ENCODE measurements at places on chromosomes 5 and 9.

DNA sequence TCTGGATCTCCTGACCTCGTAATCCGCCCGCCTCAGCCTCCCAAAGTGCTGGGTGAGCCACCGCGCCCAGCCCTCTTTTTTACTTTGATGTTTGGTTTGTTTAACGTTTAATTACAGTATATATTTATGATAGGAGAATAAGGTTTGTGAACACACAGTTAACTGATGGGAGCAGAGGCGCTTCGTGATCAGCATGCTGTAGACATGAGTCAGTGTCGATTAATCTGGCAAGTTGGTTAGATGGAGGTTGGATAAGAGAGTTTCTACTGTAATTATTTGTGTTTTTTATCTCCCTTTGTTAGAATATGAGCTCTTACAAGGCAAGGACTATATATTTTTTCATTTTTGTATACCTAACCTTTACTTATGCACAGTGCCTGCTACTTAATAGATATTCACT lies 14.3 kb downstream of the ATG10 start:
- DNase-seq = no peak

DNA sequence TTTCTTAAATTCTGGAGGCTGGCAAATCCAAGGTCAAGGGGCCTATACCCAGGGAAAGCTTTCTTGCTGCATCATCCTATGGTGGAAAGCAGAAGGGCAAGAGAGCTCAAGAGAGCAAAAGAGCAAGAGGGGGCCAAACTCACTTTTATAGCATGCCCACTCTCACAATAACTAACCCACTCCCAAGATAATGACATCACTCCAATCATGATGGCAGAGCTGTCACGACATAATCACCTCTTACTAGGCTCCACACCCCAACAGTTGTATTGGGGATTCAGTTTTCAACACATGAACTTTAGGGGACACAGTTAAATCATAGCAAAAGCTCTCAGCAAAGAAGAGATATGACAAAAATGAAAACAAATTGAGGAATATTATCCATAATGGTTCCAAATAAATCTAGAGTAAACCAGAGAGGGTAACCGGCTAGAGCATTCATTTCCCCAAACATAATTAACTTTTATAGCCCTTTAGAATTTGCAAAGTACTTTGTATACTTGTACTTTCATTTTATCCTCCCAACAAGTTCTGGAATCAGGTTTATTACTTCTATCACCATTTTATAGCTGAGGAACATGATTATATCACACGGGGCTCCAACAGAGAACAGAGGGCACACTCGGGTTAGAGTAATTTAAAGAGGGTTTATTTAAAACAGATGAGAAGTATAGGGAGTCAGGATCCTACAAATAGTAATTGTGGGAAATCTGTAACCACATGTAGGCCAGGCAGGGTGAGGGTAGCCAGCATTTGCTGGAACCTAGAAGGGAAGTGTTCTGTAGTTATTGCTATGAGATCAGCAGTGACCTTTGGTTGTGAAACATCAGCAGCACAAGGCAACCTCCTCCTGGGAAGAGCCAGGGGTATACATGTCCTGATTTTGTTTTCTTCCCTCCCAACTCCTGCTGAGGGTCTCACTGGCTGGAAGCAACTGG lies 7.2 kb upstream of the TARS1 start:
- no peak for DNase-seq

DNA sequence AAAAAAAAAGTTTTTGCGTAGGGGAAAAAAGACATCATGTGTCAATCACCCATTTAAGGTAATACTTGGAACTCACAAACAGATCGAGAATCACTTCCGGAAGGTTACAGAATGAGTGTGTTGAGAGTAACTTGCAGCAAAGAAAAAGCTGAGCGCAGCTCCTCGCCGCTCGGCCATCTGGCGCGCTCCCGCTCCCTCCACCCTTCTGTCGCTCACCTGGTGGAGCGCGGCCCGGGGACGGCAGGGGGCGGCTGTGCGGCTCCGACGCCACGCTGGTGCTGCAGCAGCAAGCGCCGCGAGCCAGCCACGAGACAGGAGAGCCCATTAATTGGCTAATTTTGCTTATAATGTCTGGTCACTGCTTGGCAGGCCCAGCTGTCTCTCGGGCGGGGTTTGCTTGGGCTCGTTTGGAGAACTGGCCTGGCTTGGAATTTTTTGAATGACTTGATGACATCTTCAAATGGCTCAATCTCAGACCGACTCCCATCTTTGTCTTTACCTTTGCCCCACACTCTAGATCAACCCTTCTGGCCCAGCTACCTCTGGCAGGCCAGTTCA lies 601.8 kb downstream of the CCDC171 start:
- no peak for DNase-seq

DNA sequence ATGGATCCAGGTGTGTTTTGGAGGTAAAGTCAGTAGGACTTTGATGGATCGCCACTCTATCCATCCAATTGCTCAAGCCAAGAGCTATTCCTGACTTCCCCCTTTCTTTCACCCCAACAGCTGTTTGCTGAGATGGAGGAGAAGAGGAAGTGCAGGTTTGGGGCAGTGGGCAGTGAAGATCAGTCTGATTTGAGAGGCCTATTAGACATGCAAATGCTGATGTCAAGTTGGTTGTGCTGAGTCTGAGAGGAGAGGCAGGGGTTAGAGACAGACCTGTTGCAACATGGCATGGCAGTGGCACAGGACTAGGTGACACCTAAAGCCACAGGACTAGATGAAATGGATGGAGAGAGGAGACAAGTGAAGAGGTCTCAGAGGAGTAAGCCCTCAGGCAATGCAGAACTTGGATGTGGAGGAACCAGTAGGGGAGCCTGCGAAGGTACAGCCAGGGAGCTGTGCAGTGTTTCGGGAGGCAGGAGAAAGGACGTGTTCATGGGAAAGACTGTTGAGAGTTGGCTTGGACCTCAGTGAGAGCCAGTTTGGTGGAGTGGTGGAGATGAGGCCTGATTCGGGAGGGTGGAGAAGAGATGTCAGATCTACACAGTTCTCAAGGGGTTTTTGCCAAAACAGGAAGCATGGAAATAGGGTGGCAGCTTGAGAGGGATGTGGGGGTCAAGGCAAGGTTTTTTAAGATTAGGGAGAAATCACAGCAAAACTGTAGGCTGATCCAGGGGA lies 175.0 kb downstream of the MACROH2A1 start:
- DNase-seq = no peak

DNA sequence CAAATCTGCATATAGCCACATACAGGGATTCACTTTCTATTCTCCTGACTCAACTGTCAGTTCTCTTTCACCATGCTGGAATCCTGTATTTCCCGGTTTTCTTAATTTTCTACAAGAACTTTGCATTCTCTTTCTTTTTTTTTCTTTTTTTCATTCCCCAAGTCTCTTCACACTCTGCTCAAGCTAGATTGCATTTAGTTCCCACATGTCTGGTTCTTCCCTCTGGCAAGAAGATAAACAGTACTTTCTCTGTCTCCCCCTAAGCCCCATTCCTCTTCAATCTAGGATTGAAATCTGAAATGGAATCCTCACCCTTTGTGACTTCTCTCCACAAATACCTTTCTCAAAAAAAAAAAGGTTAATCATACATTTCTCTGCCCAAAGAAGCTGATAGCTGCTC lies 64.2 kb upstream of the SLC12A2 start:
- no peak for DNase-seq

GRCh38 chr9:72363908-72364678 lies 915 bp downstream of the ZFAND5 start:
- peak; percentile 1 for DNase-seq

GRCh38 chr9:135501261-135502167 lies 1.0 kb downstream of the MRPS2 start:
- no peak for DNase-seq

- DNase-seq = no peak
Observed at GRCh38 chr5:124034963-124035362, 523.0 kb downstream of the CSNK1G3 start.

DNA sequence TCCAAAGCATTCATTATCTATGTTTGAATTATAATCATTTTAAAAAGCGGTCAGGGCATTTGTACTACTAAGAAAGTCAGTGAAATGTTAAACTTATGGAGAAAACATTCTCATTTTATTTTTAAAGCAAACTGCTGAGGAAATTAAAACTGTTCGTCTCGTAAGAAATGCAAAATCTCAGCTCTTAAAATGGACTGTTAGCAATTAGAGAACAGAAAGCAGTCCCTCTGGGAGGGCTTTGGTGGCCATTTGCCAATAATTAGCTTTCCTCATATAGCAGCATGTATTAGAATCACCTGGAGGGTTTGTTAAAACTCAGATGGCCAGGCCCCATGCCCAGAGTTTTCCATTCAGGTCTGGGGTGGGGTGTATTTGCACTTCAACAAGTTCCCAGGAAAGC lies 120.7 kb upstream of the RASEF start:
- no peak for DNase-seq

- no peak for DNase-seq
Observed at GRCh38 chr5:107925200-107925599, 254.5 kb upstream of the EFNA5 start.

GRCh38 chr9:125745682-125746016 lies 1.5 kb upstream of the PBX3 start:
- DNase-seq = no peak

DNA sequence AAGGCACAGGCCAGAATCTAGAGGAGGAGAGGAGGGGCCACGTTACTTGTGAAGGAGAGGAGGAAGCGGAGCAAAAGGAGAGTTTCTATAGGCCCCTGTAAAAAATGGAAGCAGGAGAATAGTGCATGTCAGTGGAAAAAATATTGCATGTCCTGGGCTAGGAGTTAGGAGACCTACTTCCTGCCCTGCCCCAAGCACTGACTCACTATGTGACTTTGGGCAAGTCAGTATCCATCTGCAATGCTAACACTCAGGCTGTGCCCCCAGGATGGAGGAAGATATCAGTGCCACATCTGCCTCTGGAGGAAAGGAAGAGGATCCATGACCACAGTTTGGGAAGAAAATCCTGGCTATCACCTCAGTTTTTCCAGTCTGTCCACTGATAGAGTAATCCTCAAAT lies 7.0 kb downstream of the PIGO start:
- DNase-seq = no peak

DNA sequence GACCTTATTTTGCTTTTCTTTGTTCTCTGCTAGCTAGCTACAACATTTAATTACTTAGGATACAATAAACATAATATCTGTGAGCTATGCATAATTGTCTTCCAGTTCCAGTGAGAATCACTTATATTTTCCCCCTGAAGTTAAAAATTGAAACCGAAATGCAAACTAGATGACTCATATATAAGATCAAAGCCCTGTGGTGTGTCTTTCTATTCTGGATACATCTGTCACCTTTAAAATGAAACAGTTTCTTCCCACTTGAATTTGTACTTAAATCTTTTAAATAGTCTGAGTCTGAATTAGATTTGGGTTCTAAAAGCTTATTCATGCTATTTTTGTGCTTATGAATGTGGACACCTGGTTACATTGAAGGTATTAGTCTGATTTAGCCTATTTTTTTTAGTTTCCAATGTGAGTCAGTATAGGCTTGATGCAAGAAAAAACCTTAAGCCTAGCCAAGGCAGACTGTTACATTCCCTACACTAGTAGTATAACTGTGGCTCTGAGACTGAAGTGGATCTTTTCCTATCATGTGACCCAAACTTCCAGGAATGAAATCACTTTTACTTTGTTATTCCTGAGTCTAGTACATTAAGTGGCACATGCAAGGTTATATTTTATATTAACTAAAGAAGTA lies 703.5 kb upstream of the RGMB start:
- no peak for DNase-seq

DNA sequence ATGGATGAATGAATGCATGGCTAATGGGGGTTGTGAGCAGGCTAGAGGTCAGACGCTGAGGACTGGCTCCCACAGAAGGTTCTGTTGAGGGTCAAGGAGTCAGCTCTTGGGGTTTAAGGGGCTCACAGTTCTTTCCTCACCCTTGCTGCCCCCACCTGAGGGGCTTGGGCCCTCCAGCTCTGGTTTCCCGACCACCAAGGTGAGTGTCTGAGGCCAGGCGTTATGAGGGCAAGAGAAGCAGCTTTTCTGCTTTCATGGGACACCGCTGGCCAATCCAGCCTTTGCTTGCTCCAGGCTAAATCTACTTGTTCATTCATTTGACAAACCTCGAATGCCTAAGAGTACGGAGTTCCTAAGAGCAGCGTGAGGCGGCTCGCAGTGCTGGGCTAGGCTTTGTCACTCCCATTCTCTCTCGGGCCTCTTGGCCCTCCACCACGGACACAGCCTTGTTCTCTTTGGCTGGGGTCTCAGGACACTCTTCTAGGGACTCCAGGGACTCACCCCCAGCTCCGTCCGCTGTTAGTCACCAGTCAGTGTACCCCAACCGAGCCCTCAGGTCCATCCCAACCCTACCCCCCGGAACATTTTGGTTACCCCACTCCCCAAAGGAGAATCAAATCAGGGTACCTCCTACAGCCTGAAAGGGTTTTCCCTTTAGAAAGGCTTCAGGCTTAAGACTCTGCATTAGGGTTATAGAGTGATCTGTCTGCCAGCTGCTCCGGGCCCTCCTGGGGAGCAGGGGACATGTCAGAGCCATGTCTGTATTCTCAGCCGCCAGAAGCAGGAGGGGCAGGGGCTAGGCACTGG lies 210.1 kb upstream of the MVB12B start:
- no peak for DNase-seq

DNA sequence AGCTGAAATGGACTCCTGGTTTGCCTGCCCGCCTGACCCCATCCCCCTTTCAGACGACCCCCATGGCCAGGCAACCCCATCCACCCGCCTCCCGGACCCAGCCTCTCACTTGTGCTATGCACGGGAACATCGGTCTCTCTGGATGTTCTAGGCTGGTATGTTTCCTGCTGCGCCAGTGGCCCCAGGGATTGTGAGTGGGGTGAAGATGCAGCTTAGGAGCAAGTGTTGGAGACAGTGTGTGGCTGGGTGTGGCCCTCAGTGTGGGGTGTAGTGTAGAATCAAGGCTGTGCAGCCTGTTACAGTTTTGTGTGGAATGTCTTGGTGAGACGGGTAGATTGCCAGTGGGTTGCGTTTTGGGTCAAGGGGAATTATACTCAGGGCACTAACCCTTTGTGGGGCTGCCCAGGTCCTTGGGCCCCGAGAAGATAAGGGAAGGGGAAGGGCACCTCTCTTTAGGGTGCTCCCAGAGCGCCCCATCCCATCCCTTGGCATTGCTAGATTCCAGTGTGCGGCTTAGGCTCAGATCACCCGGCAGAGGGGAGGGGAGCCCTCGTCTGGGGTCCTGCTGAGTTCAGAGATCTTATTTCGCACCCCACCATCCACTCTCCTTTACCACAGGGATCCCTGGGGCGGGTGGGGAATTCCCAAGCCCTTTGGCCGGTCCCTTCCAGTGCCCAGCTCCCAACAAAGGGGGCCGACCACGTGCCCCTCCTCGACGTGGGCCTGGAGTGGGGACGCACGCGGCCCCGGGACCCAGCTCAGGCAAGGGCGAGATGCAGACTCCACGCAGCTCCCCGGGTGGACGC lies 4.6 kb downstream of the IER5L start:
- DNase-seq = no peak

GRCh38 chr9:9246726-9247125 lies 1366.1 kb downstream of the PTPRD start:
- DNase-seq = no peak

GRCh38 chr9:93248386-93249040 lies 64.6 kb downstream of the WNK2 start:
- DNase-seq = no peak

- no peak for DNase-seq
Observed at GRCh38 chr9:69034071-69034470, 1.5 kb upstream of the FXN start.

Data from stimulated activated CD4-positive, alpha-beta T cell treated with anti-CD3 and anti-CD28 coated beads, Interleukin-1b, Interleukin-23, amount 100 ng/mL, for 1 hour (primary cell).